Stimulated activated naive B cell treated with anti-CD40 and anti-IgM and Interleukin-4, amounts not matched to agents 10 μg/mL and 1 μg/mL and 100 μg/mL, for 72 hours (primary cell): ENCODE measurements at places on chromosomes 6 and 20.

GRCh38 chr6:91720324-91720723 is 1133.5 kb upstream of the MAP3K7 start:
- no peaks in the 10 kb centered on the region for H3K27me3 ChIP-seq
- no peak overlapping the region for H3K4me3 ChIP-seq
- no peak for DNase-seq
- H3K36me3 ChIP-seq: no peaks in the 10 kb centered on the region
- H3K27ac ChIP-seq: no peak overlapping the region

GRCh38 chr6:6148192-6148815 is 141.6 kb upstream of the NRN1 start:
- H3K4me1 ChIP-seq: no peaks in the 10 kb centered on the region
- H3K4me3 ChIP-seq: no peak overlapping the region
- H3K36me3 ChIP-seq: no peaks in the 10 kb centered on the region
- peaks cover 23% of the 10 kb centered on the region for H3K27me3 ChIP-seq
- H3K27ac ChIP-seq: no peak overlapping the region

- H3K4me3 ChIP-seq: no peak overlapping the region
- DNase-seq: no peak
- peaks cover 12% of the 10 kb centered on the region for H3K36me3 ChIP-seq
- H3K27me3 ChIP-seq: no peaks in the 10 kb centered on the region
Observed at GRCh38 chr6:24924580-24925356, 11.0 kb downstream of the RIPOR2 start.

GRCh38 chr6:40138273-40138720 is 204.0 kb upstream of the MOCS1 start:
- peaks cover 6% of the 10 kb centered on the region for H3K27me3 ChIP-seq
- no peaks in the 10 kb centered on the region for H3K36me3 ChIP-seq
- peak; percentile 9 for DNase-seq
- peaks cover 19% of the 10 kb centered on the region for H3K4me1 ChIP-seq
- no peak overlapping the region for H3K4me3 ChIP-seq
- H3K27ac ChIP-seq: peak overlapping the region; percentile 34
